Head of caudate nucleus (tissue), 42 donors: ENCODE measurements at places on chromosomes 1 and 21.

- no peak for DNase-seq
These were observed 95.6 kb downstream of the TGFBR3 start for GRCh38 chr1:91790392-91790791.

- no peak for DNase-seq
These were observed 13.2 kb downstream of the VPS45 start for GRCh38 chr1:150080784-150081183.

GRCh38 chr1:10767282-10767681, 29.2 kb downstream of the CASZ1 start:
- no peak for DNase-seq

GRCh38 chr1:242128951-242129502, 130.1 kb upstream of the MAP1LC3C start:
- no peak for DNase-seq

GRCh38 chr1:31822766-31823165, 6.9 kb upstream of the SPOCD1 start:
- peak; percentile 58 for DNase-seq
